Activated T-helper 2 cell treated with anti-CD3 and anti-CD28 coated beads, Interferon-gamma antibody, Interleukin-2, Interleukin-4, amounts not matched to agents 10 μg/mL and 5 μg/mL and 100 μg/mL, durations not matched to agents 14 hours and 24 hours and 36 hours (primary cell): ENCODE measurements at places on chromosomes 12 and 14. TPM values are rescaled to one million over a fixed set of nuclear protein-coding genes. Genes with fewer than 3 reads are reported as not detected.

Gene DIP2B
- 27.4 and 29.1 TPM in 2 replicates for total RNA-seq

Gene TMCC3
- total RNA-seq: 0.05 and 0.14 TPM in 2 replicates

Gene C3AR1
- 0.50 and 0.62 TPM in 2 replicates for total RNA-seq

Gene KLHL33
- total RNA-seq: 0.07 TPM in 1 of 2 replicates, not detected in the other
